T-helper 2 cell treated with Interferon-gamma antibody and Interleukin-4, amounts not matched to agents 5 μg/mL and 100 μg/mL, for 36 hours (primary cell): ENCODE measurements at places on chromosomes 2 and 18.

DNA sequence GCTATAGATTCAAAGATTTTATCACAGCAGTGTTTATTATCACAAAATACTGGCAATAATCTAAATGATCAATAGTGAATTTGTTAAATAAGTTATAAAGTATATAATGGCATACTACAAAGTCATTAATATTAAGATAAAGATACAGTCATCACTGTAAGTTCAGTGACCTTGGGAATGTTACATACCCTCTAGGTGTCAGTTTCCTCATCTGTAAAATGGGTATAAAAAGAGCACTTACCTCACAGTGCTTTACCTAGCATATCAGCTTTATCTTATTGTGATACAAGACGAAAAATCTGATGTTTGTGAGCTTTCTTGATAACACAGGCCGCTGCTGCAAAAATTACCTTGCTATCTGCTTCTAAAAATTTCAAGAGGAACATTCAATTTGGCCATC lies 112.2 kb downstream of the TMEM247 start:
- no peak for DNase-seq

DNA sequence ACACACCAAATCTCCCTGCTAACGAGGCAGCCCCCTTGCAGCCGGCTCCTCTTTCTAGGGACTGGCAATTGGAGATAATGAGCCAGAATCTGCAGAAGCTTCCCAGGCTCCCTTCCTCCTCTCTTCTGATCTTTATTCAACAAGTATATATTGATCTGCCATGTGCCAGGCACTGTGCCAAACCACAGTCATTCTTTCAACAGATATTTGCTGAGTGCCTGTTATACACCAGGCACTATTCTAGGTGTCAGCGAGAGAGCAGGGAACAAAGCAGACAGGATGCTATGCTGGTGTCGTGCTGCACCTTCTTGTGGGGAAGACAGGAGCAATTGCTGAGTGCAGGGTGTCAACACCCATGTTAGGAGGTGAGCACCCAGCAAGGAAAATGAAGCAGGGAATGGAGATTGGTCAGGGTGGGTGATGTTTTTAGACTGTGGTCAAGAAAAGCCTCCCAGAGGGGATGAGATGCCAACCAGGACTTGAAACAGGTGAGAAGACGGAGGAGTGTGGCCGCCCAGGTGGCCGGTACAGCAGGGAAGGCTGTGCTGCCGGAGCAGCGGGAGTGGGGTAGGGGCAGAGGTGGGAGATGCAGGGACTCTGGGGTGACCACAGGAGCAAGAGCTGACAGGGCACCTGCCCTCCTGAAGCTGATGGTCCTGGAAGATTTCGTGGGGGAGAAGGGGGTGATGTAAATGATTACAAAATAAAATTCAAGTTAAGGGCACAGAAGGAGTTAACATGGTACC lies 307.6 kb upstream of the RAB12 start:
- no peak for DNase-seq

GRCh38 chr18:64810354-64810753 lies 661.5 kb upstream of the LINC00305 start:
- DNase-seq, result no peak

- no peak for DNase-seq
These were observed 96.2 kb upstream of the PDE1A start for GRCh38 chr2:182522972-182523473.

- DNase-seq, result no peak
These were observed 103.4 kb downstream of the ALMS1 start for GRCh38 chr2:73489053-73489452.

- no peak for DNase-seq
These were observed 11.8 kb downstream of the KRTCAP3 start for GRCh38 chr2:27453968-27454367.

- no peak for DNase-seq
These were observed 18.9 kb downstream of the SLC8A1 start for GRCh38 chr2:40432921-40433483.

DNA sequence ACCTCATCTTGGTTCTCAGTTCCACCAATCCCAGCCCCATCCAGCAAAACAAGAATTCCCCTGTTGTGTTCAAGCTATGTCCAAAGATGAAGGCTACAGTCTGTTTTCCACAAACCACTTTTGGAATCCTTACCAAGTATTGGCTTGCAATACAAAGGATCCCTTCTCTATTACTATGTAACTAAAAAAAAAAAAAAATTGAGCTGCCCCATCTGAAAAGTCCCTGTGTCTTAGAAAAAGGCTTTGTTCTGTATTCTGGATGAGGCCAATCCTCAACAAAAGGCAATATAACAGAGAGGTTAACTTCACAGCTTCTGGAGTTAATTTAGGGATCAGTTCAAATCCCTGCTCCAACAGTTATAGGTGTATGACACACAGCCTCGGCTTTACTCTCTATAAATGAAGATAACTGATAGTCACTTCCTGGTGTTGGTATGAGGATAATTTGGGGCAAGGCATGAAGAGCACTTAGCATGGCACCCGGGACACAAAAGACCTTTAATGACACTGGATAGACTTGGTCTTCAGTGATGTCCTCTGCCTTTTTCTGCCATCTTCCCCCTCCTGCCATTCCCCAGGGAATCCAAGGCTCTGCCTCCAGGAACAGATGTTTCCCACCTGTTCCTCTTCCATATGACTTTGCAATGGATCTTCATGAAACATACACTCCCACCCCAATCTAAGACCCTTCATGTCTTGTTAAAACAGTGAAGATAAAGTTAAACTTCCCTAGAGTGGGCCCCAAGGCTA lies 61.2 kb upstream of the ATL2 start:
- no peak for DNase-seq

DNA sequence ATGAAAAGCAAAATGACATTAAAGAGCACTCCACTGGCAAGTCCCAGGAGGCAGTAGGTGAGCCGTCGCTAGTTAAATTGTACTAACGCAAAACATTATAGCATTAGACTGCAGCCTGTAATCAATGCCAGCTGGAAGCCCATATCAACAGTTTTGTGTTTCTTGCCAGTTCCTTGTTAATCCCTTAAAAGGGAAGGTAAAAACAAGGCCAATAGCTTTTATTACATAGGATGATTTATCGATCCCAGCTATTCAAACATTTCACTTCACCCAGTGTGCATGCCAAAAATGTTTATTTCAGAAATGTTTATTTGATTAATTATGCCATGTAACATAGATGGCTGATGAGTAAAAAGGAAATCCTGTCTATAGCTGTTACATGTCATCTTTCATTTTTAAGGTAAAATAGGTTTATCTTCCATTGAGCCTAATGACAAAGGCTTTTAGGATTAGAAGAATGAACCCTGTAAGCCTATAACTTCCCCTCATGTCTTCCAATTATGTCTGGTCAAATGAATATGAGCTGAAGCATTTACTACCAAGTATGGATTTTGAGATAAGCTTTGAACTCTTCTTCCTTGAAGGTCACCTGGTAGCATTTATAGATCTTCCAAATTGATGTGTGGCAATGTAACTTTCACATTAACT lies 591.2 kb downstream of the RNF144A start:
- no peak for DNase-seq

- DNase-seq, result no peak
These were observed 16.0 kb downstream of the EPG5 start for GRCh38 chr18:45951016-45951714.

- DNase-seq, result no peak
These were observed 161.3 kb downstream of the DTNA start for GRCh38 chr18:34871435-34871834.

- no peak for DNase-seq
These were observed 29.5 kb downstream of the SCYGR8 start for GRCh38 chr2:227774895-227775842.
